NCI-H82 (cell line): ENCODE measurements at places on chromosomes 5 and 9.

GRCh38 chr5:97243353-97243752 lies 60.3 kb upstream of the RIOK2 start:
- DNase-seq = no peak

GRCh38 chr9:34010979-34011378 lies 37.7 kb downstream of the UBAP2 start:
- peak; percentile 6 for DNase-seq

GRCh38 chr5:8058616-8059190 lies 189.8 kb downstream of the MTRR start:
- DNase-seq = no peak

DNA sequence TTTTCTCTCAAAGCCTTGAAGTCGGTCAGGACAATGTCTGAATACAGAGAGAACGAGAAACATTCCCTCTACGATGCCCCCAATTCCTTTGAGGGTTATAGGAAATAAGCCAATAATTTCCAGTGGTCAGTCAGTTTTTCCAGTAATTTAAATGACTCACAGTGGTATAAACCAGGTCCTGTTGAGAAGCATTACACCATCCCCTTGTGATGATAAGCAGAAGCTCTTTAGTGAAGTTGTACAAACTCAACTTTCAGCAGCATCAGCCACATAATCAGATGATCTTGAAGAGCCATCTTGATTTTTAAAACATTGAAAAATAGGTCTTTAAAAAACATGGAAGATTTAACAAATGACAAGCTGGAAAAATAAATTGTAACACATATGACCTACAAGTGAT lies 173.9 kb upstream of the ZNF462 start:
- DNase-seq = no peak

DNA sequence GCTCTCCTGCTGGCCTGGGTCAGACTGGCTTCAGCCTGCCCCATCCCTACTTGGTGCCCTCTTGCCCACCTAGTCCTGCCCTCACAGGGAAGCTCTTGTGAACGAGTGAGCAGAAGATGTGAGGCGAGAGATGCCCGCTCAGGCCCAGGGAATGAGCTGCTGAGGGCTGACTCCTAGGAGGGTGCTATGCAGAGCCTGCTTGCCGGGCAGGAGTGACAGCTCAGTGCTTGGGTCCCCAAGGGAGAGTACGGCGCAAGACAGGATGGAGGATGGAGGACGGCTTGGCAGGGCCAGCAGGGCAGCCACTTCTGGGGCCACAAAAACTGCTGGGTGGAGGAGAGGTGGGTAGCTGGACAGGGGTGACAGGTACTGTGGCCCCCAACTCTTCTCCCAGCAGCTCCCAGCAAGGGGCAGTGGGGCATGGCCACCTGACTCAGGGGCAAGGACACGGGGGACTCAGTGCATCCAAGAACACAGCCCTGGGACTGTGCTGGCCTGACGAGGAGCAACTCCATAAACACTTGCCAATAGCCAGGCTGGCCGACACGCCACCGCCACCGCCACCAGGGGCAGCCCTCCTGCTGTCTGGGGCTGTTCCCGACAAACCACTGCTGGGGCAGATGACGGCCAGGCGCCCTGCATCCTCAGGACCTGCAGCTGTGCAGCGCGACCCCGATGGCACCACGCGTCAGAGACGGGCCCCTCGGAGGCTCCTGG lies 55.6 kb upstream of the UBAC1 start:
- peak; percentile 28 for DNase-seq

DNA sequence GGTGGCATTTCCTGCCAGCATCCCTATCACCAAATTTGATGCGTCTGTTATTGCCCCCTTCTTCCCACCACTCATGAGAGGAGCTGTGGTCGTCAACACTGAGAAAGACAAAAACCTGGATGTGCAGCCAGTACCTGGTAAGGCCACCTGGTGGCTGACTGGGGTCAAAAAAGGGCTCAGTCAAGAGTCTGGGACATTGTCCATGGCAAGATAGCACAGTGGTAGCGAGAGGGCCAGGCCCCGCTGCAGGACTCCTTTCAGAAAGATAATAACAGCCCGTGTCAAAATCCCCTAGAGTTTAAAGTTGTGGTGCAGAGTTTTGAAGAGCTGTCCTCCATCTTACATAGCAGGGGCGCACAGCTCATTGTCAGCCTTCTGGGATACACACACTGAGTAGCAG lies 40.8 kb downstream of the CSF1R start:
- no peak for DNase-seq

DNA sequence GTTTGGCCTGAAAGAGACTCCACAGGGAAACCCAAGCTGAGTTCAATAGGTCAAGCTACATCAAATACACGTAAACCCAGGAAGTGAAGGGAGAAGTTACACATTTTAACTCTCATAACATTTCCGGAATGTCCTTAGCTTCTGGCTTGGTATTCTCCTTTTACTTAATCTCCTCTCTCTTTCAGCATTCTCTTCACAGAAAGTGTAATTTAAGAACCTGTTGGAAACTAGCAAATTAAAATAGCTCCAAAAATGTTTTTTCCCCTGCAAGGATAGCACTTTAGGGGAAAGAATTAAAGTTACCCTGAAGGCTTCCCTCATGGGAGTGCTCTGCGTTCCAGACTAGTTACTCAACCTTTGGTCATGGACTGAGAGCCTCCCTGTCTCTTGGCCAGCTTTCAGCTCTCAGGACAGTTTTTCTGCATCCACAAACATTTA lies 292.7 kb upstream of the TARS1 start:
- no peak for DNase-seq

GRCh38 chr9:35859310-35859989 lies 10.8 kb downstream of the OR13J1 start:
- no peak for DNase-seq

DNA sequence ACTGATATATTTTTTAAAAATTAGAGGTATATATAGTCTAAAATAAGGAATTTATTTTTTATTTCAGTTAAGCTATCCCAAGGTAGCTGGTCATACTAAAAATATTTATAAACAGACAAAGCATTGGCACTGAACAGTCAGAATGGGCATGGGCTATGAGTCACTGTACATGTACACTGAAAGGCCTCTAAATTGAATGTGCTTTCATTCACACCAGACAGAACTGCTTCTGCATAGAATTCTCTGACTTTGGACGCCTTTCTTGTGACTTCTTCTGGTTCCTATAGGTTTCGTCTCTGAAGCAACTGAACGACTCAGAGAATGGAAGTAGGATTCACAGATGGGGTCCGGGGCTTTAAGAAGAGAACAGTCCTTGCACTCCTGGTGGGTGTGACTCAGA lies 394.8 kb upstream of the MEF2C start:
- no peak for DNase-seq
